CD4-positive, alpha-beta T cell treated with Interleukin-12 subunit alpha and Interleukin-12 subunit beta, for 1 hour (primary cell): ENCODE measurements at places on chromosomes 2 and 18.

DNA sequence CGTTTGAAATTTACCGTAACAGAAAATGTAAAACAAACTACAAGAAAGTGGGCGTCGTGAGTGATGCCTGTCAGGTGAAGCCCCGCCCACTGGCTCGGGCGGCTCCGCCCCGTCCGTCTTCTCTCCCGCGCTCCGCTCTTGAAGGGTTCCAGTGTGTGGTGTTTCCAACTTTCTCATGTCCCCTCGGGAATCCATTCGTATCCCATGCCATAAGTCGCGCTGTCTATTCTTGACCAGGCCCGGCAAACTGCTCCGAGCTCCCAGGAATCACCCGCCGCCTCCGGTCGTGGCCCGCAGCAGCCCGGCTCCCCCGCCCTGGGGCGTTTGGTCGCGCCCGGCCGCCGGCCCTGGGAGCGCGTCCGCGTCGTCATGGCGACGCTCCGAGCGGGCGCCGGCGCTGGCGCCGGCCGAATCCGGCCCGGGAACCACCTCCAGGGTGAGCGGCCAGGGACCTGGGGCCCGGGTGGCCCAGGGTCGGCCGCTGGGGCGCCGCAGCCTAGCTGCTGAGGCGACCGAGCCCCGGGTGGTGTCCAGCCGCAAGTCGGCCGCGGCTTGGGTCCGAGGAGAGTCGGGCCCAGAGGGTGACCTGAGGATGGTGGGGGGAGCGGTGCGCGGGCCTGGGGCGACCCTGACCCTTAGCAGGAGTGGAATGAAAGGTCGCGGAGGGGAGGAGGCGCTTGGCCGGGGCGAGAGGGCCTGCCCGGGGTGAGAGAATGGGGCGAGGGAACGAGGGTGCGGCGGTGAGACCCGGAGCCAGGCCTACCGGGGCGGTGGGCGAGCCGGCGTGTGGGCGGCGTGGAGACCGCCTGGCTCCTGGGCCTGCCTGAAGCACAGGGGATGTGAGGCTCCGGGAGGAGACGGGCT is at the start of gene CFAP221:
TSS of gene CFAP221 (plus strand) at position 375 of the 864 bp plus-strand sequence. CDS start 1,683 bp downstream, outside the sequence.
- DNase-seq: peak; percentile 7

DNA sequence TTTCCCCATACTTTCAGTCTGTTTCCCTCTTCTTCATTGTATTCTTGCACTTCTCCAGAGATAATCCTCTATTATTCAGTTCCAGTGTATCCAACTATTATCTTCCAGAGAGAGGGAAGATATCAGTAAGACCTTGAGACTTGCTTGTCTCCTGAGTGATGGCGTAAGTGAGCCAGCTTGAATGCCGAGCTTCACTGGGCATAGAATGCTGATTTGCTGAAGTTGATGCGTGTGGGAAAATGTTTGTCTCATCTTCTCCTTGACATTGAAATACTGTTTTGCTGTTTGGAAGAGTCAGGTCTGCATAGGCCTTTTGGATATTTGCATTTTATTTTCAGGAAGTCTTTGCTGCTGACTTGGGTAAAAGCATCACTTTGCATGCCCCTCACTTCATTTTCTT is 41.1 kb upstream of the MGAT5 start:
- DNase-seq: no peak

DNA sequence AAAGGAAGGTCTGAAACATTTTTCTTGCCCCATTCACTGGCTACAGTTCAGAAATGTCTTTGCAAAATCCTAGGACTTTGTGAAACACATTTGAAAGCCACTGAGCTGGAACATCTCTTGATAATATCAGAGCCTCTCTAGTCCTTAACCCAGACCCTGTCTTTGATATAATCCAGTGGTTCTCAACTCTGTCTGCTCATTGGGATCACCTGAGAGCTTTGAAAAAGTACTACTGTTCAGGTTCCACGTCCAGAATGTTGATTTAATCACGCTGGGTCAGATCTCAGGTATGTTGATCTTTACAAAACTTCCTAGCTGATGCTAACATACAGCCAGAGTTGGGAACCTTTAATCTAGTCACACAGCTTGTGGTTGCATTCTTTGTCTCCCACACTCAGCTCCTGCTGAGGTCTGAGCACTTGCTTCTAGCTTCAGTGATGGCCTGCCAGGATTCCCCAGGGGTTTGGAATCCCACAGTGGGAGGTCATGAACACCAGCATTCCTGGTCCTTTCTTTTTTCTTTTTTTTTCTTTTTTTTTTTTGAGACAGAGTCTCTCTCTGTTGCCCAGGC is 262.7 kb downstream of the SETBP1 start:
- DNase-seq: no peak

GRCh38 chr18:5619376-5619775 is 75.6 kb upstream of the EPB41L3 start:
- DNase-seq: no peak

DNA sequence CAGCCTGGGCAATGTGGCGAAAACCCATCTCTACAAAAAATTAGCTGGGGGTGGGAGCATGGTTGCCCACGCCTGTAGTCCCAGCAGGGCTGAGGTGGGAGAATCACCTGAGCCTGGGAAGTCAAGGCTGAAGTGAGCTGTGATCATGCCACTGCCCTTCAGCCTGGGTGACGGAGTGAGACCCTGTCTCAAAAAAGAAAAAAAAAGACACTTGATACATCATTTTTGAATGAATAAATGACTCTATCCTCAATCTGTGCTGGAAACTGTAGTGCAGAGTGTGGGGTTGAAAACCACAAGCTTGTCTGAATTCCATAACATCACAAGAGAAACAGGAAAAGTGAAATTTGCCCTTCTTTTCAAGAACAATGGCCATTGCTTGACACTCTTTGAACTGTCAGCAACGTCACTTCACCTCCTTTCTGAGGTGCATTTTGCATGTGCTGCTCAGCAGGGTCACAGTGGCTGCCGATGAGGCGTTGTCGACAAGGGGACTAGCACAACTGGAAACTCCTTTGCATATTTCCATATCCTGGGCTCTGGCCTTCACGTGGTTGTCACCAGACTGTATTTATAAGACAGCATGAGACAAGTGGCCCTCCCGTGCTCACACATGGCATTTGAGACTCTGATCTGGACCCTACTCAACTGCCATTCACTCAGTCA is 54.2 kb downstream of the DDX1 start:
- no peak for DNase-seq

DNA sequence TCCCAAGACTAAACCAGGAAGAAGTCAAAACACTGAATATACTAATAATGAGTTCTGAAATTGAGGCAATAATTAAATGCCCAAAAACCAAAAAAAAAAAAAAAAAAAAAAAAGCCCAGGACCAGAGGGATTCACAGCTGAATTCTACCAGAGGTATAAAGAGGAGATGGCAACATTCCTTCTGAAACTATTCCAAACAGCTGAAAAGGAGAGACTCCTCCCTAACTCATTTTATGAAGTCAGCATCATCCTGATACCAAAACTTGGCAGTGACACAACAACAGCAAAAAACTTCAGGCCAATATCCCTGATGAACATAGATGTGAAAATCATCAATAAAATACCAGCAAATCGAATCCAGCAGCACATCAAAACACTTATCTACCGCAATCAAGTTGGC is 108.5 kb upstream of the COL3A1 start:
- no peak for DNase-seq
